IMR-90 (cell line): ENCODE measurements at places on chromosomes 3 and 15. TPM values are rescaled to one million over a fixed set of nuclear protein-coding genes. Genes with fewer than 3 reads are reported as not detected.
A peak's percentile ranks its signal among the peaks of the same experiment; 100 is the strongest.

Gene GALNT15
- 14.7 and 19.7 TPM in 2 replicates for total RNA-seq

Gene PLA1A
- not detected in 2 replicates for total RNA-seq

Gene SCN5A
- 1.7 and 2.0 TPM in 2 replicates for total RNA-seq

Gene GPR149
- not detected in 2 replicates for total RNA-seq

GRCh38 chr3:171788546-171789351 lies 21.5 kb downstream of the PLD1 start:
- no peaks in the 10 kb centered on the region for H3K27me3 ChIP-seq
- no peak overlapping the region for H3K4me3 ChIP-seq
- no peak overlapping the region for H3K27ac ChIP-seq
- H3K36me3 ChIP-seq, result no peaks in the 10 kb centered on the region
- H3K4me1 ChIP-seq, result peaks cover 21% of the 10 kb centered on the region

GRCh38 chr15:71116366-71116765 lies 1.1 kb downstream of the THSD4 start:
- H3K36me3 ChIP-seq, result peaks cover 6% of the 10 kb centered on the region; the same call in 1 of the 2 replicates
- H3K4me1 ChIP-seq, result peaks cover 15% of the 10 kb centered on the region
- H3K27ac ChIP-seq, result peak overlapping the region; percentile 92
- no peaks in the 10 kb centered on the region for H3K27me3 ChIP-seq
- H3K4me3 ChIP-seq, result peak overlapping the region; percentile 96
- peak; percentile 38 for DNase-seq

DNA sequence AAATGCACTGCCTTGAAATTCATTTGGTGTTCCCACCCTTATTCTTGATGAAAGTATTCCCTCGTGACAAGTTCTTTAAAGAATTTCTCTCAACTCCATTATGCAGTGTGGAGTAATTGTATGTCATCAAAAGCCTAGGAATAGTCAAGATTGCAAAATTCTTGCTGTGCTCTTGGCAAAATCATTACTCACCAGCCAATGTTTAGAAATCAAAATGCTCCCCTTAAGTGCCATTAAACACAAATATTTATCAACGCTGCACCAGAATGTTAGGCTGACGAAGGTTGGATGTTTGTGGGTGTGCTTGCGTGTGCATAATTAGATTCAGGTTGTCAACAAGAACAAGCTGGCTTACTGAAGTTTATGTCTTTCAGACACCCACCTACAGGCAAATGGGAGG lies 40.5 kb downstream of the SST start:
- peaks cover 1% of the 10 kb centered on the region; the same call in 1 of the 2 replicates for H3K4me1 ChIP-seq
- no peaks in the 10 kb centered on the region for H3K36me3 ChIP-seq
- H3K27me3 ChIP-seq, result peaks cover 7% of the 10 kb centered on the region
- no peak for DNase-seq

- H3K4me1 ChIP-seq, result no peaks in the 10 kb centered on the region
- no peak overlapping the region for H3K4me3 ChIP-seq
- peaks cover 21% of the 10 kb centered on the region for H3K27me3 ChIP-seq
- no peak for DNase-seq
Observed at GRCh38 chr3:139238281-139239030, 105.4 kb upstream of the MRPS22 start.

GRCh38 chr3:50519471-50520089 lies 16.1 kb upstream of the CACNA2D2 start:
- peaks cover 62% of the 10 kb centered on the region for H3K27me3 ChIP-seq
- no peaks in the 10 kb centered on the region for H3K4me1 ChIP-seq
- H3K36me3 ChIP-seq, result no peaks in the 10 kb centered on the region
- H3K27ac ChIP-seq, result no peak overlapping the region
- H3K4me3 ChIP-seq, result no peak overlapping the region

GRCh38 chr3:4351164-4351855 lies 48.1 kb downstream of the SETMAR start:
- H3K27me3 ChIP-seq, result no peaks in the 10 kb centered on the region
- H3K36me3 ChIP-seq, result no peaks in the 10 kb centered on the region
- H3K27ac ChIP-seq, result no peak overlapping the region

Gene SLC15A2
- total RNA-seq, result under 0.01 and 0.18 TPM in 2 replicates

- H3K27me3 ChIP-seq, result no peaks in the 10 kb centered on the region
- H3K36me3 ChIP-seq, result no peaks in the 10 kb centered on the region
- no peak overlapping the region for H3K4me3 ChIP-seq
Observed at GRCh38 chr3:30297112-30297511, 309.3 kb upstream of the TGFBR2 start.

Gene ATP13A4
- total RNA-seq, result under 0.01 TPM in 1 of 2 replicates, not detected in the other

DNA sequence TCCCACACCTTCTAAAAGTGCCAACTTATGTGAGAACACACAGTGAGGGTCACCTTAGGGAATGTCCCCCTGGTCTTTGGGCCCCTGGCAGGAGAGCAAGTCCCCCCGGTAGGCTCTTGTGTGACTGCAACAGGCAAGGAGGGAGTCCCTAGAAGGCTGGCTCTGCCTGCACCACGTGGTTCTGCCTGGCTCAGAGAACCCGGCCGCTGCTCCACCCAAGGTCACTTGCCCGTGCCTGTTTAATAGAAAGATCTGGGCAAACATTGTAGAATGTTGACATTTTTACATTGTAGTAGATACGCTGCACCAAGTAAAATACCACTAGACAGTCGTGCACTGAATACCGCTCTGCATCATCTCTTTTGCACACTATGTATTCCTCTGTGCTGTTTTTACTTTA lies 21.9 kb downstream of the GABRA5 start:
- no peak overlapping the region for H3K4me3 ChIP-seq
- H3K27me3 ChIP-seq, result no peaks in the 10 kb centered on the region
- DNase-seq, result no peak
- no peaks in the 10 kb centered on the region for H3K4me1 ChIP-seq
- no peaks in the 10 kb centered on the region for H3K36me3 ChIP-seq

GRCh38 chr3:10160925-10161324 lies 3.8 kb upstream of the IRAK2 start:
- H3K27ac ChIP-seq, result no peak overlapping the region
- no peaks in the 10 kb centered on the region for H3K36me3 ChIP-seq
- no peak overlapping the region for H3K4me3 ChIP-seq

DNA sequence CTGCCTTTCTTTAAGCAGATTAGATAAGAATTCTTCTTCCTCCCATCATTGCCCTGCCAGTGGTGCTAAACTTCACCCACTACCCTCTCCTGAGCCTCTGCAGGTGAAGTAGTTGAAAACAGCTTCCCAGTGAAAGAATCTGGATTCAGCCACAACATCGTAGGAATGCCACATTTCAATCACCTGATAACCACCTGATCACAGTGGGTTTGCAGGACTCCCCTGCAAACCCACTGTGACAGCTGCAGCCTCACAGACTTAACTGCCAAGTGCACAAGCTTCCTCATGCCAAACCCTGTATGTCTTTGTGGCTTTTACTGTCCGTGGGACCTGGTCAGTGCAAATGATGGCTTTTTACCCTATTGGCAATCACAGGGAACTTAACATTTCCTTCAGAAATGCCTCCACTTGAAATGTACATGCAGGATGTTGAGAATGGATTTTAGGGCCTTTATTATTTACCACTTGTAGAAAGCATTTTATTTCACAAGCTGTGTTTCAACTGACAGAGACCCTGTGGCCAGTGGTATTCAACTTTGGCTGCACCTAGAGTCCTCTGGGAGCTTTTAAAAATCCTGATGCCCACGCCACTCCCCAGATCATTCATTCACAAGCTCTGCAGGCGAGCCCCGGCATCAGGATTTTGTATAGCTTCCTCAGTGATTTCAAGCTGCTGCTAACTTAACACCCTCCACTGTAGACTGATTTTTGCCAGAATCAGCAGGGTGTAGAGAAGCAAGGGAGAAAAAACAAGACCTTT lies 49.1 kb downstream of the OXNAD1 start:
- H3K36me3 ChIP-seq, result peaks cover 31% of the 10 kb centered on the region
- H3K4me1 ChIP-seq, result peaks cover 18% of the 10 kb centered on the region
- H3K27me3 ChIP-seq, result no peaks in the 10 kb centered on the region
- no peak for DNase-seq
- no peak overlapping the region for H3K27ac ChIP-seq

Gene QTRT2
- 15.6 and 20.3 TPM in 2 replicates for total RNA-seq

- DNase-seq, result peak; percentile 75
- H3K4me3 ChIP-seq, result no peak overlapping the region
- H3K27ac ChIP-seq, result no peak overlapping the region
- no peaks in the 10 kb centered on the region for H3K4me1 ChIP-seq
- H3K36me3 ChIP-seq, result no peaks in the 10 kb centered on the region
- no peaks in the 10 kb centered on the region for H3K27me3 ChIP-seq
Observed at GRCh38 chr3:87082796-87083440, 92.0 kb upstream of the VGLL3 start.

GRCh38 chr3:65433480-65433879 lies 605.2 kb downstream of the MAGI1 start:
- no peak overlapping the region for H3K27ac ChIP-seq
- peaks cover 12% of the 10 kb centered on the region for H3K36me3 ChIP-seq
- DNase-seq, result no peak
- H3K4me3 ChIP-seq, result no peak overlapping the region

GRCh38 chr3:12334786-12335185 lies 45.9 kb downstream of the PPARG start:
- H3K36me3 ChIP-seq, result no peaks in the 10 kb centered on the region
- H3K4me3 ChIP-seq, result no peak overlapping the region

Gene SEMA3B
- total RNA-seq, result 3.9 and 4.3 TPM in 2 replicates

- no peak overlapping the region for H3K27ac ChIP-seq
- DNase-seq, result no peak
- H3K4me1 ChIP-seq, result no peaks in the 10 kb centered on the region
- no peaks in the 10 kb centered on the region for H3K36me3 ChIP-seq
- H3K4me3 ChIP-seq, result no peak overlapping the region
Observed at GRCh38 chr15:37217567-37217966, 117.2 kb upstream of the MEIS2 start.

DNA sequence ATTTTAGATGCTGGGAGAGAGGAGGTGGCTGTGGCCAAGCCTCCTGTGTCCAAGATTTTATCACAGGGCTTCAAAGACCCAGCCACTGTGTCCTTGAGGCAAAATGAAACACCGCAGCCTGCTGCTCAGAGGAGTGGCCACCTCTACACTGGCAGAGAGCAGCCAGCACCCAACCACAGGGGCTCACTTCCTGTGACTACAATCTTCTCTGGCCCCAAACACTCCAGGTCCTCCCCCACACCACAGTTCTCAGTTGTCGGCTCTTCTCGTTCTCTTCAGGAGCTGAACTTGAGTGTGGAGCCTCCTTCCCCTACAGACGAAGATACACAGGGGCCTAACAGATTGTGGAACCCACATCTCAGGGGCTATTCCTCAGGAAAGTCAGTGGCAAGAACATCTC lies 45.6 kb downstream of the CDAN1 start:
- no peaks in the 10 kb centered on the region for H3K27me3 ChIP-seq
- H3K27ac ChIP-seq, result no peak overlapping the region
- DNase-seq, result no peak
- peaks cover 31% of the 10 kb centered on the region for H3K36me3 ChIP-seq

DNA sequence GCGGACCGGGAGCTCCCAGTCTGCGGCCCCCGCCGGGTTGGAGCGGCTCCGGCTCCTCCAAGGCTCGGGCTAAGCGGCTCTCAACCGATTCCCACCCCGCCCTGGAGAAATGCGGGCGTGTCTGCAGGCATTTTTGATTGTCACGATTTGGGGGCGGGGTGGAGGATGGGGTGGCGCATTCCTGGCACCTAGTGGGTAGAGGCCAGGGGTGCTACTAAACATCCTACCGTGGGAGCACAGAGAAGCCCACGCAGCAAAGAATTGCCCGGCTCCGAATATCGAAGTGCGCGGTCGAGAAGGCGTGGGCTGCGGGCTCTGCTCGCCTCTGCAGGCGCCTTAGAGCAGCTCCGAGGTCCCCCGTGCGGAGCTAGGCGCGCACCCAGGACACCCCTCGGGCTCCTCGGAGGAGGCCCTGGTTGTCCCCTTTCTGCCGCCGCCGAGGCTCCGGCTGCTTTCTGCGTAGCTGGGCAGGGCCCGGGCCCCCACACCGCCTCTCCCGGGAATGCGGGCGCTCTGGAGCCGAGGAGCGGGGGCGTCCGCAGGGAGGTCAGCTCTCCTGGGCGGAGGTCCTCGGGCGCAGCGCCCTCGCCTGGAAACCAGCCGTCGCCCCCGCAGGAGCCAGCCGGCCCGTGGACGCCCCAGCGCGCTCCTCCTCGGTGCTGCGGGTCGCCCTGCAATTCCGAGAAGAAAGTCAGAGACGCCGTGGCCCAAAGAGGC lies 16.5 kb upstream of the LAMP3 start:
- peak overlapping the region; percentile 48 for H3K4me3 ChIP-seq
- H3K27me3 ChIP-seq, result peaks cover 46% of the 10 kb centered on the region
- no peak for DNase-seq
- H3K4me1 ChIP-seq, result no peaks in the 10 kb centered on the region

GRCh38 chr3:14289590-14290461 lies 111.2 kb downstream of the LSM3 start:
- peaks cover 8% of the 10 kb centered on the region; the same call in 1 of the 2 replicates for H3K4me1 ChIP-seq
- peak; percentile 96 for DNase-seq
- H3K27ac ChIP-seq, result no peak overlapping the region
- no peak overlapping the region for H3K4me3 ChIP-seq

Gene UBE2E1
- 54.1 and 87.8 TPM in 2 replicates for total RNA-seq
